CD4-positive, alpha-beta T cell treated with Interleukin-15 for 1 hour (primary cell): ENCODE measurements at places on chromosomes 5 and 9.

GRCh38 chr9:135665795-135666189, 2.7 kb downstream of the LCN9 start:
- DNase-seq: no peak

- no peak for DNase-seq
These were observed 3.5 kb downstream of the PAX5 start for GRCh38 chr9:37030611-37030939.

DNA sequence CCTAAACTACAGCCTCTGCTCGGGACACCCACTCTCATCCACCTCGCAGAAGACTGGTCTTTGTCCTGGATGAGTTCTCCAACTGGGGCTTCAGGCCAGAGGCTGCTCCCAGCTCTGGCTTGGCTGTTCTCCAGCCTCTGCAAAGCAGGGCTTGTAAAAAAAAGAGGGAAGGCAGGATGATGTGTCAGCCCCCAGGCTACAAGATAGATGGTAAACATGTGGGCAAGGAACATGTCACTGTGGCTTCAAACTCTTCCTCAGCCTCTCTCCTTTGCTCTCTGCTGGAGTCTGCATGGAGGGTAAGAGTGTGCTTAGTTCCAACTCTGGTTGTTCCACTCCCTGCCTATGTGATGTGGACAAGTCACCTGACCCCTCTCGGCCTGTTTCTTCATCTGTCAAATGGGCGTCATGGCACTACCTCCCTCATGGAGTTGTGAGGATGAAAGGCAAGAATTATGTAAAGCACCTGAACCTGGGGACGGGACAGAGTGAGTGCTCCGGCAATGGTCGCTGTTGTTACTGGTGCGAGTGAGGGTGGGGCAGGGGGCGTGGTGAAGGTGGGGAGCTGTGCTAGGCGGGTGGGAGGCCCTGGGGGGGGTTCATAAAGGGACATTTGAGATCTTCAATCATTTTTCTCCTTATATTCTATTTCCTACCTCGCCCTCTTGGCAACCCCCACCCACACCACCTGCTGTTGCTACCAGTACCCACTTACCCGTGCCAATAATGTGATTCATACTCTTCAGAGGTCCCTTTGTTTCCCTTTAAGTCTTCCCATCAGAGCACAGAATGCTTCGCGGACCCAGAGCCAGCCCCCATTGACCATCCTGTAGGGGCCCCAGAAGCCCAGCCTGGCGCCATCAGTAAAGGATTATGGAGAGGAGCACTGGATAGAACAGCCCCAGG, 6.8 kb upstream of the ZNF79 start:
- DNase-seq: no peak

- DNase-seq: no peak
These were observed 132.3 kb downstream of the ADAMTSL1 start for GRCh38 chr9:18606281-18606680.

DNA sequence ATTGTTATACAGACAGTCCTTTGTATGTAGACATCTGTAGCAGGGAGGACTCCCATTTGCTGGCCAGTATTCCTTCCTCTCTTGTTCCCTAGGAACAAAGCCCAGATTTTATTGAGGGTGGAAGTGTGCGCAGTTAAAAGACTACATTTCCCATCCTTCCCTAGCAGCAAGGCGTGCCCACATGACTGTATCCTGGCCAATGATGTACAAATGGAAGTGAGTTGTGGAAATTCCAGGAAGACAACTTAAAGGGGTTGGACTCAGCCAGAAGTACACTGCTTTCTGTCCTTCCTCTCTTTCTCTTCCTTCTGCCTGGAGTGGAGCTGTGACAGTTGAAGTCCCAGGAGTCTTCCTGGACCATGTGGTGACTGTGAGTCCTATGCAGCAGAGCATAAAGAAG, 89.0 kb downstream of the HRH2 start:
- DNase-seq: no peak

- DNase-seq: no peak
These were observed 94.5 kb upstream of the CD180 start for GRCh38 chr5:67291066-67291465.

DNA sequence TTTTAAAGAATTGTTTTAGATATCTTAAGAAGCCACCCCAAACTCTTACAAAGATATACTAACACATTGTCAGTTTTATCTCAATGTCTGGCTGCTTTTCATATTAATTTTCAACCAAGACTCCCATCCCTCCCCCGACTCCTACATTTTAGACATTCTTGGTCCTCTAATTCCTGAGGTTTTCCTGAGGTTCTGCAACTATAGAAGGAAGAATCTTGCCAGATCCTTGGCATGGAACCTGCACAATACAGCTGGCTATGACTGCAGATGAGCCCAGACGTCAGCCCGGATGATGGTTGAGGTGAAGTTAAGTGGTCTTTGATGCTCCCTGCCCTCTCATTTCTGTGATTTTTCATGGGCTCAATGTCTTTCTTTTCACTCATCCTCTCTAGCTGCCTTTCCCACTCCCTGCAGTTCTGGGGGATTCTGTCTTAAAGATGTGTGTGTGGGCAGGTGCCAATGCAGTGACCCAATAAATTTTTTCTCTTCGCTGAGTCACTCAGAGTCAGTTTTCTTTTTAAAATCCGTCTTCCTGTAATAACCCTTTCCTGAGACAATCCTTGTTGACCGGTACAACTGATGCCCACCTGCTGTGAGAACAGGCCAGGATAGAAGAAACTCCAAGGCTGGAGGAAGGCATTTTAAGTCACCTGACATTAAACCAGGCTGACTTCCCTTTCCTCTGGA, 237.8 kb upstream of the GAS1 start:
- no peak for DNase-seq

DNA sequence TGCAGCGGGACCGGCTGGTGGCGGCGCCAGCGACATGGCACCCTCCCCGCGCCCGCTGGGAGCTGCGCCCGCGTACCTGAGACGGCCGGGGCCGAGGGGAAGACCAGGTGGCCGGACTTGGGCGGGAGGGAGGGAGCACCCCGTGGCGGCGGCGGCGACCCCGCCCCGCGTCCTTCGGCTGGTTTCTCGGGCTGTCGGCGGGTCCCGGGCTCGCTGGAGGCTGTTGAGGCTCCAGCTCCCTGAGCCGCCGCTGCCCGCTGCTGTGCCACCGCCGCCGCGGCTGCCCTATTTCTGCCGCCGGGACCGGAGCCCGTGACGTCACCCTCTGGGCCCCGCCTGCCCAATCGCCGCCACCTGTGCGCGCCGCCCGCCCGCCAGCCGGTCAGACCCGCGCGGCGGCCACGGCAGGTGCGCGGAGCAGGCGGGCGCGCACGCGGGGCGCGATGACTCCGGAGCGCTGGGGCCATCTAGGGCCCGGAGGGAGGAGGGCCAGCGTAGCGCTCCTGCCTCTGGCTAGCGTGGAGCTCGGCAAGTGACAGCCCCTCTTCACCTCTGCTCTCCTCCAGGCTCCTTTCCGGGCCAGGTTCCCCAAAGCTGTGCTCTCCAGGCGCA, at the start of gene FSTL4:
Gene FSTL4, minus strand, starts transcription at position 293 of the 612 bp plus-strand sequence.
- peak; percentile 28 for DNase-seq

GRCh38 chr9:18596920-18597319, 123.0 kb downstream of the ADAMTSL1 start:
- no peak for DNase-seq

DNA sequence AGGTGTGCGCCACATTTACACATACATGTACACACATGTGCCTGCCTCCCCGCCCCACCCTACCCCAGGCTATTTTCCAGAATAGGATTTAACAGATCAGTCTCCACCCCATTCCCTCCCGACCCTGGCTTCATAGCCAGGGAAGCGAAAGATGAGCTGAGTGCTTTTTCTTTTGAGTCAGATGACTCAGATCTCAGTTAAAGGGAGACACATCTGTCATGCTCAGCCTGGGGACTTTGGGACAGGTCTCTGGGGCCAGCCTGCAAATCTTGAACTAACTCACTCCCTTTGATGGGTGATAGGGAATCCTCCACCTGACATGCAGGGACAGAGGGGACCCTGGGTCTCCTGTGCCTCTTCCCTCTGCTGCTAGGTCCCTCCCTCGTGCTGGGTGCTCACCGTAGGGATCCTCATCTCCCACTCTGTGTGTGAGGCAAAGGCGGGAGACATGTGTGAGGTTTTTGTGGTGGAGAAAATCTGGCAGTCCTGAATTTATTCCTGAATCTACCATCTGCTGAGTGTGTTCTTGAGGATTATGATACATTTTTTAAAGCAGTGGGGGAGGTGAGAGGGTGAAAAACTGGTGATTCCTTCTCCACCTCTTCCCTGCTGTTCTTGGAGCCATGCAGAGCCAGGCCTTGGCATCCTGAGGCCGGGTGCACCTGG, 37.7 kb downstream of the NEUROG1 start:
- DNase-seq: no peak

DNA sequence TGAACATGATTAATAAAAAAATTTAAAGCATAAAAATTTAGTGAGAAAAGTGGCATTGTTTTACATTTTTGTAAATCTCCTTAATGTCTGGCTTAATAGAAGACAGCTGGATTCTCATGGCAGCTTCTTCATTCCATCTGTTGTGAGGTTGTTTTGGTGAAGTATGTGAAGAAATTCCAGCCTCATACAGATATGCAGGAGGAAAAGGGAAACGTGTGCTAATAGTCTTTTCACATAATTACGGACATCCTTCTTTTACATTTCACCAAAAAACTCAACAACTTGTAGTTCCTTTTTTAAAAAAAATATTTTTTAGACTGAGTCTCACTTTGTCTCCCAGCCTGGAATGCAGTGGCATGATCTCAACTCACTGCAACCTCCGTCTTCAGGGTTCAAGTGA, 46.9 kb downstream of the HACD4 start:
- no peak for DNase-seq

GRCh38 chr5:81544351-81545018, 150.6 kb upstream of the ACOT12 start:
- DNase-seq: no peak

- no peak for DNase-seq
These were observed 275.4 kb downstream of the CDH12 start for GRCh38 chr5:22577711-22578110.

DNA sequence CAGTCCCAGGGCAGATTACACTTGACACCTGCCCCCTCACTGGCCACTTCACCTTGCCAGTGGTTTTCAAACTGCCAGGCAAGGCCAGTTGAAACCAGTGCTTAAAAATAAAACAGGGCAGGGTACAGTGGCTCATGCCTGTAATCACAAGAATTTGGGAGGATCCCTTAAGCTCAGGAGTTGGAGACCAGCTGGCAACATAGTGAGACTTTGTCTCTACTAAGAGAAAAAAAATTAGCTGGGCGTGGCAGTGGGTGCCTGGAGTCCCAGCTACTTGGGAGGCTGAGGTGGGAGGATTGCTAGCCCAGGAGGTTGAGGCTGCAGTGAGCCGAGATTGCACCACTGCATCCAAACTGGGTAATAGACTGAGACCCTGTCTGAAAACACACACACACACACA, 58.1 kb downstream of the ROPN1L start:
- no peak for DNase-seq

GRCh38 chr9:129225490-129225778, 47.4 kb upstream of the IER5L start:
- DNase-seq: no peak

GRCh38 chr5:55645304-55645703, 66.8 kb downstream of the SLC38A9 start:
- DNase-seq: no peak

- no peak for DNase-seq
These were observed 154.4 kb upstream of the ZNF462 start for GRCh38 chr9:106708475-106709146.

GRCh38 chr5:76943006-76943405, 9.8 kb upstream of the CRHBP start:
- DNase-seq: no peak

DNA sequence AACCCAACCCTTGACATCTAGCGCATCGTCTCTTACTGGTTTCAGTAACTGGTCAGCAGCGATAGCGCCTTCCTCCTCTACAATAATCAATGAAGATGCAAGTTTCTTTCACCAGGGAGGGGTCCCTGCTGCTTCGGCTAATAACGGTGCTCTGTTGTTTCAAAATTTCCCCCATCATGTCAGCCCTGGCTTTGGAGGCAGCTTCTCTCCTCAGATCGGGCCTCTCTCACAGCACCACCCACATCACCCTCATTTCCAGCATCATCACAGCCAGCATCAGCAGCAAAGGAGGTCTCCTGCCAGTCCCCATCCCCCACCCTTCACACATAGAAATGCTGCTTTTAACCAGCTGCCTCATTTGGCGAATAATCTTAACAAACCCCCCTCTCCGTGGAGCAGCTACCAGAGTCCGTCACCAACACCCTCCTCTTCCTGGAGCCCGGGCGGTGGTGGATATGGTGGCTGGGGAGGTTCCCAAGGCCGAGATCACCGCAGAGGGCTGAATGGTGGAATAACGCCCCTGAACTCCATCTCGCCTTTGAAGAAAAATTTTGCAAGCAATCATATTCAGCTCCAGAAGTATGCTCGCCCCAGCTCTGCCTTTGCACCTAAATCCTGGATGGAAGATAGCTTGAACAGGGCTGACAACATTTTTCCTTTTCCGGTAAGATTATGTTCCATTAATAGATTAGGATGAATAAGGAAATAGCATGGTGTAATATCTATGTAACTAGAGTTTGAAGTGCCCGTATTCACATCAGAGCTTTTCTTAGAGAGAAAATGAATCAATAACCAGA, 2.2 kb downstream of the CPEB4 start:
- DNase-seq: no peak

DNA sequence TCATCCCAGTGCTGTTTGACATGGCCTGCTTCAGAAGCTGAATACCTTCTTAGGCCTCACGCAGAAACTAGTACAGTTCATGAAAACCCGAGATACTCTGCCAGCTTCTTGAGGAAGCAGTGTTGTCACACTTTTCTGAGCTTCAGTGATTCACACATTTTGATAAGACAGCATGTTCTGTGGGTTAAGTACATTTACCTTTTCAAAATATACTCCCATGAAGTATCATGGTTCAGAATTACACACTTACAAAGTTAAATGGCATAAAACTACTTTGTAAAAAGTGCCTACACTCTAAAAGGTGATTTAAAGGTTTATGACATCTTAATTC, 56.9 kb downstream of the VCAN start:
- no peak for DNase-seq

GRCh38 chr5:69502367-69502766, 9.8 kb downstream of the OCLN start:
- no peak for DNase-seq

DNA sequence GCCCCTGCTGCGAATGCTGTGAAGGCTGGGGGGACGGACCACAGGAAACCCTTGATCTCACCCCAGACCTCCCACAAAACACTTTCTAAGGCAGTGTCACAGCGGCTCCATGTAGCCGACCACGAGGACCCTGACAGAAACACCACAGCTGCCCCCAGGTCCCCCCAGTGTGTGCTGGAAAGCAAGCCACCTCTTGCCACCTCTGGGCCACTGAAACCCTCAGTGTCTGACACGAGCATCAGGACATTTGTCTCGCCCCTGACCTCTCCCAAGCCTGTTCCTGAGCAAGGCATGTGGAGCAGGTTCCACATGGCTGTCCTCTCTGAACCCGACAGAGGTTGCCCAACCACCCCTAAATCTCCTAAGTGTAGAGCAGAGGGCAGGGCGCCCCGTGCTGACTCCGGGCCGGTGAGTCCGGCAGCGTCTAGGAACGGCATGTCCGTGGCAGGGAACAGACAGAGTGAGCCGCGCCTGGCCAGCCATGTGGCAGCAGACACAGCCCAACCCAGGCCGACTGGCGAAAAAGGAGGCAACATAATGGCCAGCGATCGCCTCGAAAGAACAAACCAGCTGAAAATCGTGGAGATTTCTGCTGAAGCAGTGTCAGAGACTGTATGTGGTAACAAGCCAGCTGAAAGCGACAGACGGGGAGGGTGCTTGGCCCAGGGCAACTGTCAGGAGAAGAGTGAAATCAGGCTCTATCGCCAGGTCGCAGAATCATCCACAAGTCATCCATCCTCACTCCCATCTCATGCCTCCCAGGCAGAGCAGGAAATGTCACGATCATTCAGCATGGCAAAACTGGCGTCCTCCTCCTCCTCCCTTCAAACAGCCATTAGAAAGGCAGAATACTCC, 84.7 kb downstream of the GOLPH3 start:
- no peak for DNase-seq
